ENCODE measurements at places on chromosomes 7 and 10.

- no peak for DNase-seq
These were observed 133.1 kb upstream of the PPP1R3A start for GRCh38 chr7:114051871-114052331.

GRCh38 chr7:158121441-158122045 is 466.1 kb downstream of the PTPRN2 start:
- no peak for DNase-seq

DNA sequence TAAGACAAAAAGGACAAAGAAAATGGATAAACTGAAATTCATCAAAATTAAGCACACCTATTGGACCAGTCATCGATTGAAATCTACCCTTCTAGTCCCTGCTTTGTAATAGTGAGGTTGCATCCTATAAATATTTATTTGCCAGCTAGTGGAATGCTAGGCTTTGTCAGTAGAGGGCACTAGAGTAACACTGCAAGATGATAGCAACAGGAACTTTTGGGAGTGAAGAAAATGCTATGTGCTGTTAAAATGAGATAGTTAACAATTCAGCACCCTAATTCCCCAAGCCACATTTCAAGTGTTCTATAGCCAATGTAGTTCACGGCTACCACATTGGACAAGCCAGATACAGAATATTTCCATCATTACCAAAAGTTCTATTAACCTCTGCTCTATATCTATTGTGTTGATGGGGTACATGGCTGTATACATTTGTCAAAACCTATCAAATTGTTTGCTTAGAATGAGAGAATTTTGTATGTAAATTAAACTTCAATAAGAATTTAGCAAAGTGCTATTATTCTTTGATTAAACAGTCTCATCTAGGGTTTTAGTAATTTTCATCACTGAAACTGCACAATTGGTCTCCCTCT is 69.8 kb downstream of the LSMEM1 start:
- no peak for DNase-seq

- no peak for DNase-seq
These were observed 270.1 kb upstream of the TPK1 start for GRCh38 chr7:145106001-145106400.

DNA sequence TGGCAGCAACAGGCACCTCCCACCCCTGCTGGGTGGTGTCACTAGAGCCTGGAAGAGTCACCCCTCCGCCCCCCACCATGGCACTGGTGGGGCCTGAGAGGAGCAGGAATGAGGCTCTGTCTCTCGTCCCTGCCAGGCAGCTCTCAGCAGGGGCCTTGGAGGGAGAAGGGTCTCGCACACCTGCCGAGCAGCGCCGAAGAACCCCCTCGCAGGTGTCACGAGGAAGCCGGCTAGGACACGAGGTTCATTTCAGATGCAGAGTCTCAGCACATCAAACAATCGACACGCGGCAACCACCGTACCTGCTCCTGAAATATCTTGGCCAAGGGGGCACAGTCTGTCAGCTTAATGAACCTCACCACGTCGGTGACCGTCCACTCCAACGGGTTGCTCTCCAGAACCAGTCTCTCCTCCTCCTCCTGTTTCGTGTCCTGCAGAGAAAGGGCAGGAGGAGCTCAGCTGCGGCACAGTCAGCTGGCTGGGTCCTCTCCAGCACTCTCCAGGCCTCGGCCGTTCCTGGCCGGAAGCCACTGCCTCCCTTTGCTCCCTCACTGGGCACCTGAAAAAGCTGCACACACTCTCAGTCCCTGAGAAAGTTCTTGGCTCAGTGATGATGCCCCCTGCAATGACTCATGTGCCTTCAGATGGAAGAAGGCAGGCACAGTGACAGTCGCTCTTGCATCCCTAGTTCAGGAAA is 240.1 kb downstream of the SFMBT2 start:
- no peak for DNase-seq

DNA sequence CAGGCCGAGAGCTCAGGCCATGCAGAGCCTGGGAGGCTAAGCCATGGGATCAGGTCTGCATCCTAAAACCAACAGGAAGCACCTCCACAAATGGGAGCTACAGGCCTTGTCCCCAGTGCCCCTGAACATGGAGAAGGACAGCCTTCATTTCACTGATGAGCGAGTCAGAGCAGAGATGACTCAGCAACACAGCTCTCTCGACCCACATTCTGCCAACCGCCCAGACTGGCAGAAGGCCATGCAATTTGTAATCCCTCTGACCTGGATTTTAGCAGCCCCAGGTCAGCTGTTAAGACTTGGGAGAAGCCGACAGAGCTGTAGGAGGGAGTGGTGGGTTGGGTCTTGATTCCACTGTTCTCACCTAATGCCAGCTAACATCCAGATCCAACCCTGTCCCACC is 25.5 kb downstream of the VOPP1 start:
- DNase-seq = no peak

GRCh38 chr7:158382363-158383254 is 205.0 kb downstream of the PTPRN2 start:
- DNase-seq = no peak

Measured in activated naive CD4-positive, alpha-beta T cell (primary cell).